ENCODE measurements at places on chromosomes 5 and 9.

GRCh38 chr9:130234340-130235260 is 31.0 kb upstream of the HMCN2 start:
- H3K4me3 ChIP-seq, result no peak overlapping the region
- no peak overlapping the region for H3K27ac ChIP-seq
- H3K27me3 ChIP-seq, result peaks cover 4% of the 10 kb centered on the region
- peaks cover 13% of the 10 kb centered on the region for H3K4me1 ChIP-seq
- no peaks in the 10 kb centered on the region for H3K36me3 ChIP-seq

GRCh38 chr5:154385236-154385512 is 60.6 kb upstream of the SAP30L start:
- H3K4me1 ChIP-seq, result peaks cover 33% of the 10 kb centered on the region
- peak overlapping the region; percentile 79 for H3K4me3 ChIP-seq
- peak overlapping the region; percentile 85 for H3K27ac ChIP-seq
- peaks cover 46% of the 10 kb centered on the region for H3K36me3 ChIP-seq

DNA sequence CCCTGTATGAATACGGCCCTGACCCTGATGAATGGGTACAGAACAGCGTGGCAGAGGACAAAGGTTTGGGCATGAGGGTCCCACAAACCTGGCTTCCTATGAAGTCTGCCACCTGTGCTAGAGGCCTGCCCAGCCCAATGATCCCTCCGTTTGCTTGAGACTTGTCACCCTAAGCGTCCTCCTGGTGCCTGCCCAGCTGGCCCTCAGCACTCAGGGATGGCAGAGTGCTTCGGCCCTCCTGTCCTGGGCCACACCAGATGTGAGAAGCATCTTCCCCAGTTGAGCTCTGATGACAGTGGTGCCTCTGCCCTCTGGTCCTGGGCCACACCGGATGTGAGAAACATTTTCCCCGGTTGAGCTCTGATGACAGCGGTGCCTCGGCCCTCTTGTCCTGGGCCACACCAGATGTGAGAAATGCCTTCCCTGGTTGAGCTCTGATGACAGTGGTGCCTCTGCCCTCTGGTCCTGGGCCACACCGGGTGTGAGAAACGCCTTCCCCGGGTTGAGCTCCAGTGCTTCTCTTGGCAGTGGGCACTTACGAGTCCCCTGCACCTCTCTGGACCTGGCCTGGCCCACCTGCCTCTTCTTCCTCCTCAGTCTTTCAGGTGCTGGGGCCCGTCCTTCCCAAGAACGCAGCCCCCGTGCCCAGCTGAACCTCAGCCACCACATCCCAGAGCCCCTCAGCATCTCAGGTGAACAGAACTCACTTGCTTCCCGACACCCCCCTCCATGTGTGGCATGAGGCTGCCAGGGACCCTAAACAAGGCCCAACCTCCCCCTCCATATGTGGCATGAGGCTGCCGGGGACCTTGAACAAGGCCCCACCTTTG is 253.1 kb upstream of the IRX1 start:
- H3K27me3 ChIP-seq, result no peaks in the 10 kb centered on the region
- no peak overlapping the region for H3K27ac ChIP-seq
- H3K4me1 ChIP-seq, result no peaks in the 10 kb centered on the region
- H3K4me3 ChIP-seq, result no peak overlapping the region
- DNase-seq, result no peak

DNA sequence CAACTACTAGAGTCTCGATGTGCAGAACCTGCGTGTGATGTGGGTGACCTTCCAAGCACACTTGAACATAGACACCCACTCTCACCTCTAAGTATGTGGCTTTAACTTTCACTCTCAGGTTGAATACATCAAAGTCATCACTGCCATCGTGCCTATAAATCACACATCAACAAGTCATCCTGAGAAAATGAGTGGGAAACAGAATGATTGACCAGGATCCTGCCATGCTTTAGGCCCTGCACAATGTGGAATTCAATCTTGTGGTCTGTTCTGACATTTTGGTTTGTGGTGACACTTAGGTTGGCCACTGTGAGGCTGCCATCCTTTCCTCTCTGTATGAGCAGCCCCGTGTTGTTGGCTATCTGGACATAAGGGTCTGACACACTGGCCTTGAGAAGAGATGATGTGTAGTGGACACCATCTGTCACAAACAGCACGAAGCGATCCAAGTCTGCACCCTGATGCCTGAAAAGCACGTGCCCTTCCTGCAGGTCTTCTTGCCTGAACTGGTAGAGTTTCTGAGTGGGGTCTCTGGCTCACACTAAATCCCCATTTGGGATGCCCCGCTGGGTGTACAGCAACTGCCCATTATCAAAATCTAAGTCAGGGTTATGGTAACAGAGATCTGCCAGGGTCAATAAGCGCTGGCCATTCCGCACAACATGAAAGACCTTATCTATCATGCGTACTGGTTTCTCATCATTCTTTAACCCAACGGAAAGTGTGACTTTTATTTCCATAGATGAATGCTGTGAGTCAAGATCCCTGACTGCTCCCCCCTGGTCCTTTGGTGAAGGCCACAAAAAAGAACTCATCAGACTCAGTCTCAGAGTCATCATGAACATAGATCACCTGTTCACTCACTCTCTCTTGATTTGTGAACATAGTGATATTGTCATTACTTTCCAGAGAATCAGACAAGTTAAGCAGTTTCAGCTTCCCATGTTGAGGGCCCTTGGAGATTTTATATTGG is 116.6 kb downstream of the ESM1 start:
- no peak overlapping the region for H3K27ac ChIP-seq
- H3K27me3 ChIP-seq, result peaks cover 27% of the 10 kb centered on the region
- H3K36me3 ChIP-seq, result no peaks in the 10 kb centered on the region
- H3K4me1 ChIP-seq, result peaks cover 4% of the 10 kb centered on the region
- H3K4me3 ChIP-seq, result no peak overlapping the region
- no peak for DNase-seq

GRCh38 chr9:79263628-79264027 is 308.1 kb upstream of the TLE4 start:
- H3K36me3 ChIP-seq, result no peaks in the 10 kb centered on the region
- no peak overlapping the region for H3K27ac ChIP-seq
- H3K4me1 ChIP-seq, result no peaks in the 10 kb centered on the region
- H3K27me3 ChIP-seq, result peaks cover 37% of the 10 kb centered on the region

DNA sequence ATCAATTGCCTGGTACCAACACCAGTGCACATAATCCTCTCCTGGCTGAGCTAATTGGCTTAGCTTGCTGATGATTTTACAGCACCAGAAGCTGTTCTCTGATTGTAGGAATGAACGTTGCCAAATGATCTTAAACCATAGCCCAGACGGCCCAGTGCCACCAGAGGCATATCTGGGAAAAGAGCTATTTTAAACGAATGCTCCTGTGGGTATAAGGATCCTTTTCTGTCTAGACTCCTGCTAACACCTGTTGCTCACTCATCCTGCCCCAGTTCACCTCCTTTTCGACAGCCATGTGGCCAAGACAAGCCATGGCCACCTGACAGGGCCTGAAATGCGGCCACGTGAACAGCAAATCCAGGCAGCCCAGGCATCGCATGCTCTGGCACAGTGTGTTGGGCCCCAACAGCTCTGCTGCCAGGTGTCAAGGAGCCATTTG is 289.9 kb upstream of the SLC30A5 start:
- no peaks in the 10 kb centered on the region for H3K36me3 ChIP-seq
- H3K4me1 ChIP-seq, result no peaks in the 10 kb centered on the region
- DNase-seq, result no peak
- H3K4me3 ChIP-seq, result no peak overlapping the region
- peaks cover 2% of the 10 kb centered on the region for H3K27me3 ChIP-seq

GRCh38 chr5:59786334-59786805 is 107.2 kb downstream of the PDE4D start:
- H3K4me1 ChIP-seq, result peaks cover 40% of the 10 kb centered on the region
- H3K36me3 ChIP-seq, result no peaks in the 10 kb centered on the region
- no peak overlapping the region for H3K4me3 ChIP-seq
- H3K27ac ChIP-seq, result no peak overlapping the region

GRCh38 chr5:43804041-43804440 is 201.1 kb downstream of the NNT start:
- H3K27me3 ChIP-seq, result no peaks in the 10 kb centered on the region
- no peak overlapping the region for H3K27ac ChIP-seq
- DNase-seq, result no peak
- H3K4me1 ChIP-seq, result no peaks in the 10 kb centered on the region
- no peak overlapping the region for H3K4me3 ChIP-seq

DNA sequence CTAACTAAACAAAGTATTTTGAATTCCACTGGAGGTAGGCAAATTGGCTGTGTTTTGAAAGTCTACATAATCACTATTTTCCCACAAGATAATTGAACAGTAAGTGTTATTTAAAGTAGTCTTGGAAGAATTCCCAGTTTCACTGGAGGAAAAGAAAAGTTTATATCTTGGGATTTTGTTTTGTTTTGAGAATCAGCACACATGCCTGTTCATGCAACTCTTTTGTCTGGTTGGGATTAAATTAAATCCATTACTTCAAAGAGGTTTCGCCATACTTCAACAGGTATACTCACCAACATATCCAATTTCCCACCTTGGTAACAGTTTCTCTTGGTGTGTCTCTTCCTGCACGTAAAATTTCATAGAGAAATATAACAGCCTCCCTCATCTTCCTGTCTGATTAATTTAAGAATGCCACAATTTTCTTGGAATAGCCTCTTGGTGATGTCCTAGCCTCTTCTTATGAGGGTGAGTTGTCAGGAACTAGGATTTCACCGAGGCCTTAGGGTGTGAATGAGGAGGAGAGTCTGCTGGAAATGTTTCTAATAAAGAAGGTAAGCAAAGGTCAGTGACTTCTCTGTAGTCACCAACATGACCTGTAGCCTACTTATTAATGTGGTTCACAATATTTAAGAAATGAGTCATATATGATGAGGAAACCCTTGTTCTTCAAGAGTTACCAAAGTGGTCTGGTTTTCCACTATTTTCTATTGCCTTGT is 48.1 kb downstream of the ITGA2 start:
- peaks cover 4% of the 10 kb centered on the region for H3K4me1 ChIP-seq
- no peaks in the 10 kb centered on the region for H3K27me3 ChIP-seq
- no peak overlapping the region for H3K4me3 ChIP-seq
- no peaks in the 10 kb centered on the region for H3K36me3 ChIP-seq
- DNase-seq, result no peak

- H3K4me3 ChIP-seq, result no peak overlapping the region
- H3K36me3 ChIP-seq, result peaks cover 15% of the 10 kb centered on the region
- no peak for DNase-seq
- no peaks in the 10 kb centered on the region for H3K27me3 ChIP-seq
Observed at GRCh38 chr5:137845472-137845871, 22.2 kb upstream of the MYOT start.

GRCh38 chr5:39412721-39413394 is 11.9 kb downstream of the DAB2 start:
- peaks cover 6% of the 10 kb centered on the region for H3K27me3 ChIP-seq
- DNase-seq, result no peak
- H3K4me3 ChIP-seq, result no peak overlapping the region
- H3K36me3 ChIP-seq, result no peaks in the 10 kb centered on the region
- no peak overlapping the region for H3K27ac ChIP-seq
- H3K4me1 ChIP-seq, result no peaks in the 10 kb centered on the region

GRCh38 chr9:88173378-88173999 is 35.2 kb upstream of the SPATA31C2 start:
- H3K27ac ChIP-seq, result no peak overlapping the region
- DNase-seq, result no peak
- no peaks in the 10 kb centered on the region for H3K27me3 ChIP-seq
- no peaks in the 10 kb centered on the region for H3K36me3 ChIP-seq
- H3K4me3 ChIP-seq, result no peak overlapping the region
- no peaks in the 10 kb centered on the region for H3K4me1 ChIP-seq

- no peaks in the 10 kb centered on the region for H3K36me3 ChIP-seq
- no peak for DNase-seq
- H3K4me1 ChIP-seq, result no peaks in the 10 kb centered on the region
- H3K27ac ChIP-seq, result no peak overlapping the region
- no peak overlapping the region for H3K4me3 ChIP-seq
- H3K27me3 ChIP-seq, result peaks cover 11% of the 10 kb centered on the region
Observed at GRCh38 chr5:168979135-168979534, 321.8 kb downstream of the SLIT3 start.

DNA sequence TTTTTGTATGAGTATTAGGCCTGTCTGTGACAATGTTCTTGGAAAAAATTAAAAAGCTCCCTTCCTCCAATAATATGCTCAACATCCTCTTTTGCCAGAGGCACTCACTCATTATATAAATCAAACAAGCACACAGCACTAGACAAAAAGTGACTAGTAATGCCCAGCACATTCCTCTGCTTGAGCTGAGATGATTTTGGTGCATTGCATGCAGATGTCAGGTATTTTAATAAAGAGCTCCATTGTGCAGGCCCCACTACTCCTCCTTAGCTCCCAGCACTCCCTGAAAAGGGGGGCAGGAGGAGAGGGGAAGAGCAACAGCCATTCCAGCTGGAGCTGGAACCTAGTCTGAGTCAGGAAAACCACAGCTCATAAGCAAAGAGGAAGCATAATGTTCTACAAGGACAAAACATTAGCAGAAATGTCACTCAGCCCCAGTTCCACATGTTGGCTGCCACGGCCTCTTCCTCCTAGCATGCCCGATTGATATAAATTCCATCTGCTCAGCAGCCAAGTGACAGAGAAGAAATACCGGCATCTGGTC is 348.5 kb downstream of the BNC2 start:
- no peaks in the 10 kb centered on the region for H3K36me3 ChIP-seq
- H3K4me1 ChIP-seq, result no peaks in the 10 kb centered on the region
- DNase-seq, result no peak
- H3K4me3 ChIP-seq, result no peak overlapping the region
- peaks cover 2% of the 10 kb centered on the region for H3K27me3 ChIP-seq

DNA sequence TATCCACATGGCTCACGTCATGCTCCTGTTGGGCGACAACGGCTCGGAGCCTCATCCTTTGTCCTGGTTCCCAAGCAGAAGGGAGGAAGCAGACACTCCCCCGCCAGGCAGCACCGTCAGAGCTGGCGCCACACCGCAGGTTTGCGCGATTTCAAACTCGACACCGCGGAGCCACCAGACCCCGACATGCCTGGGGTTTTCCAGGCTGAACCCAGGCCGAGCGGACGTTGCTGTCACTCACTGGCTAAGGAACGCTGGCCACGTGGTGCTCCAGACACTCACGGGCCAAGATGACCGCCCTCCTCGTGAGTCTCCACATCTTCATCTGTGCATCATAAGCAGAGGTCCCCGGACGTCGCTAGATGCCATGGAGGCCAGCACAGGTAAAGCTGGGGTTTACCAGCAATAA is 9.0 kb downstream of the TERT start:
- no peaks in the 10 kb centered on the region for H3K36me3 ChIP-seq
- no peak for DNase-seq
- H3K4me3 ChIP-seq, result no peak overlapping the region

GRCh38 chr5:14155075-14155474 is 11.9 kb downstream of the TRIO start:
- H3K4me3 ChIP-seq, result no peak overlapping the region
- no peak overlapping the region for H3K27ac ChIP-seq
- no peak for DNase-seq
- no peaks in the 10 kb centered on the region for H3K27me3 ChIP-seq
- H3K4me1 ChIP-seq, result peaks cover 33% of the 10 kb centered on the region

- H3K4me3 ChIP-seq, result no peak overlapping the region
- no peaks in the 10 kb centered on the region for H3K36me3 ChIP-seq
- H3K27ac ChIP-seq, result no peak overlapping the region
- no peaks in the 10 kb centered on the region for H3K27me3 ChIP-seq
- DNase-seq, result no peak
Observed at GRCh38 chr9:32069969-32070368, 314.5 kb upstream of the ACO1 start.

- no peak overlapping the region for H3K4me3 ChIP-seq
- no peak for DNase-seq
- H3K27me3 ChIP-seq, result no peaks in the 10 kb centered on the region
Observed at GRCh38 chr5:132485641-132486317, 4.8 kb downstream of the IRF1 start.

- no peaks in the 10 kb centered on the region for H3K36me3 ChIP-seq
- no peak overlapping the region for H3K4me3 ChIP-seq
- H3K27ac ChIP-seq, result no peak overlapping the region
- H3K4me1 ChIP-seq, result no peaks in the 10 kb centered on the region
Observed at GRCh38 chr5:31186672-31187267, 6.7 kb upstream of the CDH6 start.

All from activated B cell treated with CpG ODN at 0.5 μM for 24 hours (primary cell).